ENCODE measurements at places on chromosomes 6 and 20.

DNA sequence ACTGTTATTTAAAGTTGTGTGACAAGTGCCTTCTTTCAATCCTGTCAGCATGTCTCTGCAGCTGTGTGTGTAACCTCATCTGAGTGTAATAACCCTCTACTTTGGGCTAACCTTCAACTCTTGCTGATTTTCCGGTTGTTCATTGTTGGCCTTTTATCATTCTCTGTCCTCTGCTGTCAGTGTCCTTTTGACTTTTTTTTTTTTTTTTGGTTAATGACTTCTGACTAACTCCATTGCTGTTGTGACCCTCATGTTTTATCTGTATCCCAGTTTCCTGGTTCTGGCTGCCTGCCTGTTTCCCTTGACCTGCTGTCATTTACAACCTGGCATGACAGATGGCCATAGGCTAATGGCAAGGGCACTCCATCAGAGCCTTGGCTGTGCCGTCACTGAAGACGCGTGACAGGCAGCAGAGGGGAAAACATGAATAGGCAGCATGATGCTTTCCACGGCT is 145.7 kb upstream of the MAN1A1 start:
- DNase-seq = no peak

GRCh38 chr6:55922406-55922805 is 47.0 kb upstream of the BMP5 start:
- DNase-seq = no peak

DNA sequence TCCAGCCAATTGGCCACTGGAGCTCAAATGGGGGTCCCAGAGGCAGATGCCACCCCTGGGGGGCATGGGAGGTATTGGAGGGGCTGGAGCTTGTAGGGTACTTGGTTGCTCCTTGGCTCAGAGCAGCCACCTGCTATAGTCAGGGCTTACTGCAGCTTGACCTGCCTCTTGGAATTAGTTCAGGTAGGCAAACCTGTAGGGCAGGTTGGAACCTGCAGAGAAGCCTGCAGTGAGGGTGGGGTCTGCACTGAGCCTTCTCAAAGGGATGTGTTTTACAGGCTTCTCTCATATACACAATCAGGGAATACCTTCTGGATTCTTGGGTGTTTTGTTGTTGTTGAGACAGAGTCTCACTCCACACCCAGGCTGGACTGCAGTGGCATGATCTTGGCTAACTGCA is 94.2 kb upstream of the MYL9 start:
- no peak for DNase-seq

DNA sequence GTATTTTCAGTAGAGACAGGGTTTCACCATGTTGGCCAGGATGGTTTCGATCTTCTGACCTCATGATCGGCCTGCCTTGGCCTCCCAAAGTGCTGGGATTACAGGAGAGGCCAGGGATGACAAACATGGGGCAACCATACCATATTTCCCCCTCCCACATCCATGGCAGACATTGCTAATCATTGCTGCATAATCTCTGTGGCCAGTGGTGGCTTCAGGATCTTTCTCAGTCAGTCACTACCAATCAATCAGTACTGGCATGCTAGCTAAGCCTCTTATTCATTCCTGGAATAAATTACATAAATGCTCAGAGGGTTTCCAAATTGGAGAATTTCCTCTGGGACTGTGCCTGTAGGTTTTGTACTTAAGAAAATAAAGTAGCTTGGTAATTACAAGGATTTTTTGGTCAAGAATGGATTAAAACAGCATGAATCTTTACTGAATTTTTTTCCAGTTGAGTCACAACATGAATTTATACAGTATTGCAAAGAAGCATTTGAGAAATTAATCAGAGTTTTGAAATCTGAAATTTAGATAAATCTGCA is 138.1 kb downstream of the FNDC1 start:
- DNase-seq = no peak

- no peak for DNase-seq
These were observed 277.3 kb downstream of the CDH4 start for GRCh38 chr20:61529354-61529753.

GRCh38 chr6:55049866-55050265 is 124.4 kb upstream of the HCRTR2 start:
- no peak for DNase-seq

DNA sequence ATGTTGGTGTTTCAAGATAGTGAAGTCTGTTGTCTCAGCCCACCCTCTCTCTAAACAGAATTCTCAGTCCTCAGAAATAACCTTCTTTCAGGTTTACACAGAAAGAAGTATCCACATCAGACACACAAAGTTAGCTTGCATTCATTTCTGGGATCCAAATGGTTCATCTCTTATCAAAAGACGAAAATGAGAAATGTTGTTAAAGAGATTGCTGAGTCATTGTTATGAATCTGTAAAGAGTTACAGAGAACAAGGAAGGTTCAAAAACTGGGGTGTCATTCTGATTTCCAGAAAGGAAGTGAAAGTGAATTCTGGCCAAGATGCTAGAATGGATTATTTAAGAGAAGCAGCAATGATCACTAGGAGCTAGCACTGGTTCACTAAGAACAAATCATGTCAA is 90.5 kb upstream of the ATXN1 start:
- DNase-seq = peak; percentile 37

GRCh38 chr6:113879186-113880096 is 22.3 kb downstream of the MARCKS start:
- DNase-seq = peak; percentile 89

DNA sequence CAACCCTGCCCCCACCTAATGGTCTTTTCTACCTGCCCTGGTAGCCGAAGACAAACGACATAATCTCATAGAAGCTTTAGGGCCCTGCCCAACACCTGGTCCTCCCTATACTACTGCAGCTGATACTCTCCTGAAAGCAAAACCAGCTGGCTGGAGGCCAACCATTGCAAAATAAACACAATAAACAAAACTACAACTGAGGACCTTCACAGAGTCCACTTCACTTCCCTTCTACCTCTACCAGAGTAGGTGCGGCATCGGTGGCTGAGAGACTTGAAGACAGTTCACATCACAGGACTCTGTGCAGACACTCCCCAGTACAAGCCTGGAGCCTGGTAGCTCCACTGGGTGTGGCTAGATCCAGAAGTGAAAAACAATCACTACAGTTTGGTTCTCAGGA is 476.2 kb downstream of the MMUT start:
- no peak for DNase-seq

DNA sequence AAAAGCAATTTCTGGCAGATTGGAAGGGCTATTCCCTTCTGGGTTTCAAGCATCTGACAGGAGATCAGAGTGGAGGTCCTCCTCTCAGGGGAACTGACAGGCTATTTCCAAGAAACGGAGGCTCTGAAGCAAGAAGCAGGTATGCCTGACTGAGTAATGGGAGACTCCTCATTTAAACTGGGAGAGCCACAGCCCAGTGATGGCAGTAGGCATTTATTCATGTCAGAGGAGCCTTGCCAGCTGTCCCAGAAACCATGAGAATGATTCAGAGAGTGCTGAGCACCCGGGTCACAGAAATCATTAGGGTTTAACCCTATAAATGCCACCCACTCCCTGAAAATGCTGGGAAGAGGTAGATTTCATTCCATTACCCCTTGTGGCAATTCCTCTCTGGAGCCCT is 247.5 kb upstream of the RNF217 start:
- no peak for DNase-seq

- no peak for DNase-seq
These were observed 258.4 kb upstream of the JARID2 start for GRCh38 chr6:14987490-14987889.

- no peak for DNase-seq
These were observed 96.8 kb downstream of the B3GAT2 start for GRCh38 chr6:70860045-70860444.

DNA sequence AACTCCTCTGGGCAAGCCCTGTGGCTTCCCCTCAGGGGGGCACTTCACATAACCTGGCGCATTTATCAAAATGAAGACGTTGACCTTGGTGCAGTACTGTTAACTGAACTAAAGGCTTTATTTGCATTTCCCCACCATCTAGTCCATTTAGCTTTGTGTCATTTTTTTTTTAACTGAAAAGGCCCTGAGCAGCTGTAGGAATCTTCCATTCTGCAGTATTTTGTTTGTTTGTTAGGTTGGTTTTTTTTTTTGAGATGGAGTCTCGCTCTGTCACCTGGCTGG is 10.7 kb downstream of the TMEM181 start:
- DNase-seq = no peak

- DNase-seq = no peak
These were observed 12.5 kb downstream of the PRPH2 start for GRCh38 chr6:42709871-42710270.

- no peak for DNase-seq
These were observed 4.8 kb downstream of the COL19A1 start for GRCh38 chr6:69871107-69871506.

Measured in pons (tissue), 1 donor.